NCI-H2227 treated with DMSO at 0.1 percent for 48 hours (cell line): ENCODE measurements at places on chromosomes 11 and 22.
A peak's percentile ranks its signal among the peaks of the same experiment; 100 is the strongest.

GRCh38 chr11:112382561-112382960 is 121.9 kb upstream of the PLET1 start:
- DNase-seq: no peak

- DNase-seq: peak; percentile 71
Measured at GRCh38 chr11:115215694-115216617, 288.3 kb downstream of the CADM1 start.

- no peak for DNase-seq
Measured at GRCh38 chr11:19922689-19923035, 210.0 kb downstream of the NAV2 start.

- DNase-seq: no peak
Measured at GRCh38 chr11:92159931-92160330, 64.7 kb upstream of the FAT3 start.

DNA sequence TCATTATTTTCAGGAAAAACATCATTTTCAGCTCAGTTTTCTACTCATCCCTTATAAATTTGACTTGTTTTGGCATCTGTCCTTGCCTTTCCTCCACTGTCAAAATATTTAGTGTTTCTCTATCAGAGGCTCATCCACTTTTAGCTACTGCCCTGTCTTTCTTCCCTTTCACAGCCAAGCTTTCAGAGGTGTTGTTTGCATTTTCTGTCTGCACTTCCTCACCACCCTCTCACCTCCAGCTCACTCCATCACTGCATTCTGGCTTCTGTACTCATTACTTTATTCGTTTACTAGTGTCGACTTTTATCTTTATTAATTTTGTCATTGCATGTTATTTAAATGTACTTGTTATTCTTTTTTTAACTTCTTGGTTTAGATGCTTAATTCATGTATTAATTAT is 26.7 kb upstream of the NNMT start:
- DNase-seq: no peak

GRCh38 chr11:14742849-14743559 is 99.4 kb downstream of the PDE3B start:
- DNase-seq: no peak
